Mucosa of descending colon (tissue), 3 donors: ENCODE measurements at places on chromosomes 13 and 19. TPM values are rescaled to one million over a fixed set of nuclear protein-coding genes. Genes with fewer than 3 reads are reported as not detected.
A peak's percentile ranks its signal among the peaks of the same experiment; 100 is the strongest.

The LIG4 gene
- 10.4 TPM for total RNA-seq

The CGB5 gene
- not detected for total RNA-seq

The TNFRSF19 gene
- 0.58 TPM for total RNA-seq

The OVOL3 gene
- total RNA-seq: not detected

The WDR87 gene
- not detected for total RNA-seq

DNA sequence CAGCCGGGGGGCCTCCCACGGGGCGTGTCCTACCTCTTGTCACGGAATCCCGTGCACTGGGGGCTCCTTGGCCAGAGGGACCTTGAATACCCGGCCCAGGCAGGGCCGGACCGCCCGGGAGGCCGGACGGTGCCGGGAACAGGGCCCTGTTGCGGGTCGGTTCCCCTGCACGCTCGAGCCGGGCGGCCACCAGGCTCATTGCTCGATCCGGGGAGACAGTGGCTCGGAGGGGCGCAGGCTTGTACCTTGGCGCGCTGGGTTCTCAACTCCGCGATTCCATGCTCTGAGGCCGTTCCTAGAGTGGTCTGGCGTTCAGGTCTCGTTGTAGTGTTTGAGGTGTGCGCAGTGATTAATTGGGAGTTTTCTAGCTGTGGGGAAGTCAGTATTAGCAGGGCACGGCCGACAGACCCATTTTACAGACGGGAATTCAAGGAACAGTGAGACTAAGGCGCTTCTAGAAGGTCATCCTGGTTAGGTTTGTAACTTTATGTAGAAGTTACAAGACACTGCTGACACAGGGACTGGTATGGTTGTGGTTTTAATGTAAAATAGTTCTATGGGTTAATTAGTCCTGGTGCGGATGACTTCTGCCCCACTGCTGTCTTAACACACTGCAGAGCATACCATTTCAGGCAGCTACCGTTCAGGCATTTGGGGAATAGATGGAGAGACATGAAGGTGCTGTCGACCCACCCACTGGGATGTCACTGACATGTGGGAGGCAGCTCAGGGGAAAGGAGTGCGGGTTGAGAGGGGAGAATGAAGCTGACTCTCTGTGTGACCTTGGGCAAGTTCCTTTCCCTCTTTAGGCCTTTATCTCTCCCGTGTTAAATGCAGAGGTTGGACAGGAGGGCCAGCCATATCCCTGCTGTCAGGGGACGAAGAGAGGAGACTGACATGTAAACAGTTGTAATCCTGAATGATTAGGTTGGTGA, 592 bp downstream of the CLPTM1 start:
- no peak for DNase-seq

DNA sequence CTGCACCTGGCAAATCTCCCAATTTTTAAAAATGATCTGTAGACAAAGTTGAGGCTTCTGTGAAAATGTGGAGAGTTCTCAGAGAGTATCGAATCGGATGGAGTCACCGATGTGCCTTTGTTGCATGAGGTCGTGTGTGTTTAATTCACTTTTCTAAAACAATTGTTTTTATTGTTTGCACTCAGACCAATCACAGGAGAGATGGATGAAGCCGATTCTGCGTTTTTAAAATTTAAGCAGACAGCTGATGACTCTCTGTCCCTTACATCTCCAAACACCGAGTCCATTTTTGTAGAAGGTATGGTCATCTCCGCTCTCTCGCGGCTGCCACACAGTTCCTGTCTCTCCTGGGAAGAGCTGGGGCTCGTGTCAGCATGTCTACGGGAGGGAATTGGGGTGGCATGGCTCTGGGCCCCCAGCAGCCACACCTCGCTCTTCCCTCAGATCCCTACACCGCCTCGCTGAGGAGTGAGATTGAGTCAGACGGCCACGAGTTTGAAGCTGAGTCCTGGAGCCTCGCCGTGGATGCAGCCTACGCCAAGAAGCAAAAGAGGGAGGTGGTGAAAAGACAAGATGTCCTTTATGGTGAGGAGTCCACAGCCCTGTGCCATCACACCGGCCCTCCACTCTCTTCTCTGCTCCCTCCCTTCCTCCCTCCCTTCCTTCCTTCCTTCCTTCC, 47.2 kb downstream of the PEX11G start:
- no peak for DNase-seq

DNA sequence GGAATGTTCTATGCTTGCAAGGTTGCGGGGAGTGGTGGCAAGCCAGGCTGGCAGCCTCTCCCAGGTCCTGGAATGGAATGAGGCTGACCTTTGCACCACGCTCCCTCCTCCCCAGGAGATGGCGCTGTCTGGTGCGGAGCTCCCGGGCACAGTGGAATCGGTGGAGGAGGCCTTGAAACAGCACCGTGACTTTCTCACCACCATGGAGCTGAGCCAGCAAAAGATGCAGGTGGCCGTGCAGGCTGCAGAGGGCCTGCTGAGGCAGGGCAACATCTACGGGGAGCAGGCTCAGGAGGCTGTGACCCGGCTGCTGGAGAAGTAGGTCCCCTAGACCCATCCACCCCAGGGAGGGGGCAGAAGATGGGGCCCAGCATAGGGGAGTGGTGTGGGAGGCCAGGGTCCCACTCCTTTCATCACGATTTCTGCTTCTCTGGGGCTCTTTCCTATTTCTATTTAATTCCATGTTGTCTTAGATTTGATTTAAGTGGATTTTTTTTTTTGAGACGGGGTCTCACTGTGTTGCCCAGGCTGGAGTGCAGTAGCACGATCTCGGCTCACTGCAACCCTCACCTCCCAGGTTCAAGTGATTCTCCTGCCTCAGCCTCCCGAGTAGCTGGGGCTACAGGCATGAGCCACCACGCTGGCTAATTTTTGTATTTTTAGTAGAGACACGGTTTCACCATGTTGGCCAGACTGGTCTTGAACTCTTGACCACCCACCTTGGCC, 53.2 kb upstream of the SHKBP1 start:
- DNase-seq: peak; percentile 87

GRCh38 chr19:38319421-38320258, at the start of gene KCNK6:
KCNK6 (plus strand) TSS chr19:38319845; CDS start chr19:38319951, 106 bp downstream.
- peak; percentile 89 for DNase-seq

GRCh38 chr13:24861617-24862362, 97.8 kb downstream of the RNF17 start:
- no peak for DNase-seq
